ENCODE measurements at places on chromosomes 16 and 17. TPM values are rescaled to one million over a fixed set of nuclear protein-coding genes. Genes with fewer than 3 reads are reported as not detected.
A peak's percentile ranks its signal among the peaks of the same experiment; 100 is the strongest.

IL21R gene
- 0.34 TPM for total RNA-seq

- no peak for DNase-seq
Observed at GRCh38 chr16:57392694-57393093, 11.9 kb upstream of the CCL17 start.

SEC14L5 gene
- not detected for total RNA-seq

- DNase-seq: peak; percentile 49
Observed at GRCh38 chr17:64984851-64985521, 65.7 kb upstream of the LRRC37A3 start.

DNA sequence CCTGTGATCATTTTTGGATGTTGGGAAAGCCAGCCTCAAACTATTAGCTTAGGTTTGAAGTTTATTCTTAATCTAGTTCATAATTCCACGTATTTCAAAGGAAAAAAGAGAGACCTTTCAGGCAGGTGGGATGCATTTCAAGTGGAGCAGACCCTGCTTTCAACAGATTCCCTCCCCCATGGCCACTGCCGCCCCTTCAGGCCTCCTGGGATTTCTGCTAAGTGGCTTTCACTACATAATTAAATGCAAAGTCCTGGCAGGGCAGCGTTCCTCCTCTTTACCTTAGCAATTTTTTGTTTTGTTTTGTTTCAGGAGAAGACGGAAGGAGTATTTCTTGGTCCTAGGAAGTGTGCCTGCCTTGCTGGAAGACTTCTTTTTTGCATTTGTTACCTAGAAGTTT, 36.6 kb downstream of the MAF start:
- DNase-seq: no peak

NOL3 gene
- total RNA-seq: 15.8 TPM

GRCh38 chr16:21684199-21684598, 20.4 kb downstream of the OTOA start:
- no peak for DNase-seq

MLYCD gene
- total RNA-seq: 5.3 TPM

TNP2 gene
- not detected for total RNA-seq

- no peak for DNase-seq
Observed at GRCh38 chr17:15943971-15944758, 765 bp upstream of the ADORA2B start.

DNA sequence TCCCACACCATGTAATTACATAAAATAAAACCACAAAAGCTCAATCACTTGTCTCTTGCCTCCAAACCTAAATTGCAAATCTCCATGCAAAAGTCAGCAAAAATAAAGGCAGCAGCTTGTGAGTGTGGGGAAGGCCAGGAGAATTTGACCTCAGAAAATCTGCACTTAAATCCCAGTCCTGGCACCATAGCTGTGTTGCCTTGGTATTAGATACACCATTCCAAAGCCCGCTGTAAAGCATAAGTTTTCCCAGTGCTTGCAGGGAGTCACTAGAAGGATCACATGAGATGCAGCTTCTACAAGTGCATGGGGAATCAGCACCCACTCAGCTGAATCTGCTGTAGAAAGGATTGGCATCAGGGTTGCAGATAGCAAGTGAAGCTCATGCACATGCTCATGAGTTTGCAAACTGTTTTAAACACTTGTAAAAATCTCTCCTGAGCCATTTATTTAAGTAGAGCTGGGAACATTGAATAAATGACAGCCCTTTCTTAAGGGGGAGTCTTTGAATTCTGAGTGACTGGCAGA, 495.0 kb upstream of the HSBP1 start:
- no peak for DNase-seq

CXCL16 gene
- 12.8 TPM for total RNA-seq

- DNase-seq: no peak
Observed at GRCh38 chr17:5211458-5211857, 19.8 kb upstream of the ZNF594 start.

DNA sequence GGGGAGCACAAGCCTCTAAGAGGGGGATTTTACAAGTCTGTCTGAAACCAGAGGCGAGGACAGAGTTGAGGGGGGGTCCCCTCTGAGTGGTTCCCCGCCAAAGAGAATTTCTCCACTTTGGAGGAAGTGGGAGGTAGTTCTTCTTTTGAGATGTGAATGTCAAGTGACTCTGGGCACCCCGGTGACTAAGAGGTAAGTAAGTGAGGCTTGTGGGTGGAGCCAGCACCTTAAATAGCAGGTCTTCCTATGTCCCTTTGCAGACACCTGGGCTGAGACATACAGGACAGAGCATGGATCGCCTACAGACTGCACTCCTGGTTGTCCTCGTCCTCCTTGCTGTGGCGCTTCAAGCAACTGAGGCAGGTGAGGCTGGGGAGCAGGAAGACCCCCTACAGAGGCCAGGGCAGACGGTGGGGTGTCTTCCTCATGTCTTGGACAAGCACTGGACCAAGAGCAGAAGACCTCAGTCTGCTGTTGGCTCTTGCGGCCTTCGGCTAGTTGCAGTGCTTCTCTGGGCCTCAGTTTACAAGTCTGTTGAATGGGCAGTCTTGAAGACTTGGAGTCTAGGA, at the start of gene CCL22:
TSS of gene CCL22 (plus strand) at position 257 of the 569 bp plus-strand sequence. CDS start at position 291, 34 bp downstream.
- no peak for DNase-seq

GRCh38 chr17:41772218-41772585, 14.3 kb downstream of the JUP start:
- DNase-seq: no peak

LYZL6 gene
- total RNA-seq: not detected

DNA sequence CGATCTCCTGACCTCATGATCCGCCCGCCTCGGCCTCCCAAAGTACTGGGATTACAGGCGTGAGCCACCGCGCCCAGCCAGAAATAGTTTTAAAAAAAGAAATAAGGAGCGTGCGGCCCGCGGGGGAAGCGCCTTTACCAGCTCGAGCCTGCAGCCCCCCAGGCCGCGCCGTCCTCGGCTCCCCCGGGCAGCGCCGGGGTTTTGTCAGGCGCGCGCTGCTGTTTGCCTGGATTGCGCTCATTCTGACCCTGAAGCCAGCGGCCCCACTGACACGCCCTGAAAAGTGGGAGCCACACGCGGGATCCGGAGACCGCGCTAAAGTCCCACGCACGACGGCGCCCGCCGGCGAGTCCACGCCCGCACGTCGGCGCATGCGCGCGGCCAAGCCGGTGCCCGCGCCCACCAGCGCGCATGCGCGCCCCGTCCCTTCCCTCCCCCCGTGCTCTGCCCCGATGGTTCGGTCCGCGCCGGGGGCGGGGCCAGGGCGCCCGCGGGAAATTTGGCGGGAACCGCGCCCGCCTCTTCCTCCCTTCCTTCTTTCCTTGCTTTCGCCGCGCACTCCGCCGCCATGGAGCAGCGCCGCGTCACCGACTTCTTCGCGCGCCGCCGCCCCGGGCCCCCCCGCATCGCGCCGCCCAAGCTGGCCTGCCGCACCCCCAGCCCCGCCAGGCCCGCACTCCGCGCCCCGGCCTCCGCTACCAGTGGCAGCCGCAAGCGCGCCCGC, at the start of gene CDT1:
TSS of gene CDT1 (plus strand) at position 526 of the 724 bp plus-strand sequence. CDS start at position 569, 43 bp downstream.
- DNase-seq: peak; percentile 95

DNA sequence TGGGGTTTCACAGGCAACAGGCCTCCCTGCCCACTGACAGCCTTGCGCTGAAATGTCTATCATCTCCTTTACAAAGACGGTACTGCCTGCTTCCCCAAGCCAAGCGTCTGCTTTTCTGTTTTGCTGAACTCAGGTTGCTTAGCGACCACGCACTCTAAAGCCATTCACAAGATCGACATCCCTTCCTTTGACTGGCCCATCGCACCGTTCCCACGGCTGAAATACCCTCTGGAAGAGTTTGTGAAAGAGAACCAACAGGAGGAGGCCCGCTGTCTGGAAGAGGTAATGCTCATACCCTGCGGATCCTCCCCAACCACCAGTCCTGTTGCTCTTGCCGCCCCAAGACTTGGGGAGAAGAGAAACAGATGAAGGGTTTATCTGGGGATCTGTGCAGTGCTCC, 28.7 kb downstream of the TMEM186 start:
- DNase-seq: no peak

- no peak for DNase-seq
Observed at GRCh38 chr17:59405944-59406705, 74.7 kb downstream of the YPEL2 start.

- DNase-seq: no peak
Observed at GRCh38 chr17:33260638-33261037, 32.5 kb downstream of the ASIC2 start.

SMIM5 gene
- total RNA-seq: 0.24 TPM

DNA sequence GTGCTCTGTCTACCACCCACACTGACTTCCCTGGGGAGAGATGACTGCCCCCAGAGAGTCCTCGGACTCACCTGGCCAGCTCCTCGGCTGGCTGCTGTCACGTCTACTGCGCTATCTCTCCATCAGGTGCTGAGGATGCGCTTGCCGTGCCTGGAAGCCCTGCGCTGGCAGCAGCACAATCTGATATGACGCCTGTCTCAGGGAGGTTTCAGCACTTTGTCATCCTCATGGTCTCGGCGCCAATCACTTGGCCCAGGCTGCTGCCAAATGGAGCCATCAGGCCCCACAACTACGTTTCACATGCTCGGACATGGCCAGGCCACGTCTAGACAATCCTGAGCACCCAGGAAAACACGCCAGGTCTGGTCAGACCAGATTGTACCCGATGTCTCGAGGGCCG, 46.7 kb downstream of the FOXL1 start:
- no peak for DNase-seq

DCAKD gene
- total RNA-seq: 41.3 TPM

GRCh38 chr17:74433421-74434121, 1.7 kb downstream of the GPRC5C start:
- DNase-seq: no peak

- DNase-seq: peak; percentile 88
Observed at GRCh38 chr17:17890773-17891759, 54.3 kb upstream of the SREBF1 start.

SKAP1 gene
- not detected for total RNA-seq

GRCh38 chr17:59151591-59151990, 3.4 kb downstream of the SKA2 start:
- DNase-seq: no peak

DNA sequence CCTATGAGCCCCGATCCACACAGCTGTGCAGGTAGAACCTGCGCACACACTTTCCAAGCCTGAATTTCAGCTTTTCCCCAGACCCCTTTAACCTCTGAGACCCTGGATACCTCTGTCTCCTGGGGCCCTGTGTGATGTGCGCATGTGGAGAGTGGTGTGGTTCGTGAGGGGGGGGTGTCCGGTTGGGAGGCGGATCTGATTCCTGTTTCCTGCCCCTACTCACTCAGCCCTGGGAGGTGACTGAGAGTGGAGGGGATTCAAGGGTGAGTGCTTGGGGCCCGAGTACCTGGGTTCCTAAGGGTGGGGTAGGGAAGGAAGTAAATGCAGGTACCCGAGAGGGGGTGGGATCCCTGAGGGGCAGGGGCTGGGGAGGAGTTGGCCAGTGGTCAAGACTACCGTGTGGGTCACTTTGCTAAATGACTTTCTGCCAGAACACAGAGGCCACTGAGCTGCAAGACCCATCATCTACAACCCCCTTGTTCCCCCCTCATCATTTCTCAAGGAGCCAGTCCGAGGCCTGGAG, 621 bp downstream of the ARHGEF15 start:
- DNase-seq: no peak

GRCh38 chr17:5526821-5527598, 40.6 kb downstream of the MIS12 start:
- DNase-seq: no peak

MT1H gene
- total RNA-seq: not detected

CEMP1 gene
- total RNA-seq: not detected

YWHAE gene
- 458 TPM for total RNA-seq

- DNase-seq: no peak
Observed at GRCh38 chr16:49684696-49685095, 171.2 kb downstream of the ZNF423 start.

DNA sequence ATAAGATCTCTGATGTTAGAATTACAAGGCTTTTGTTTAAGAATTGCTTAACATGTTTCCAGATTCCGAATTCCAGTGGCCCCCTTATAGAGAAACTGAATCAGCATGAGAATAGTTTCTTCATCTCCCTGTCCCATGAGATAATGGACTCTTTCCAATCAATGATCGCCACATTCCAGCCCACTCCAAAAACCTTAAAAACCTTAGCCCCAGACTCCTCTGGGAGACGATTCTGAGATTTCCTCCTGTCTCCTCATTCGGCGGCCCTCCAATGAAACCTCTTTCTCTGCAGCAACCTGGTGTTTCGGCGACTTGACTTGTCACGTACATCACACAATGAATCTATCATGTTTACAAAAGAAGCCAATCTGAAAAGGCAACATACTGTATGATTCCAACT, 197.1 kb upstream of the PSMD7 start:
- DNase-seq: no peak

NPIPA5 gene
- 5.7 TPM for total RNA-seq

RNF43 gene
- not detected for total RNA-seq

DNA sequence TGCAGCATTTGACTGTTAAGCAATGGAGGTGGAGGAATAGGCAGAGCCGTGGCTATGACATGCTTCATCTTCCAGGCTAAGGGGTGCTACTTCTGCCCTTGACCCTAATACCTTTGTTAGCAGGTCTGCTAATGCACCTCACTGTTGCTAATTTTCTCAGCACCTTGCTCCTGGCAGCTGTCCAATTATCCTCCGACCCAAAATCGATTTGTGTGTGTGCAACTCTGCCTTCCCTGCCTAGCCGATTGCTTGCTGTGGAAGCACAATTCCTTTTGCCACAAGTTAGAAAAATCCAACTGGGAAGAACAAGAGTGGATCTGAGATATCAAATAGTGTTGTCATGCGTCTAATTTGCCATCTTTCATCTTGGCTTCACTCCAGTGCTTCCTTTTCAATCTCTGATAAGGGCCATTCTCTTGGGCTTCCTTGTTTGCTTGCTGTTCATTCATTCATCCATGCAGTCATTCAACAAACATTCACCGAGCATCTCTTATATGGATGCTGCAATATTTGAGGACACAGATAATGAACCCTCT, 422.8 kb downstream of the RBFOX1 start:
- DNase-seq: no peak

ASIC2 gene
- not detected for total RNA-seq

- DNase-seq: no peak
Observed at GRCh38 chr16:88719267-88719932, 13.1 kb downstream of the CTU2 start.

GRCh38 chr17:29145289-29146073, 34.7 kb downstream of the MYO18A start:
- DNase-seq: no peak

Data from osteocyte (in vitro differentiated cells).